Cortex of kidney (tissue), 1 donor: ENCODE measurements at places on chromosomes 2 and 18.

DNA sequence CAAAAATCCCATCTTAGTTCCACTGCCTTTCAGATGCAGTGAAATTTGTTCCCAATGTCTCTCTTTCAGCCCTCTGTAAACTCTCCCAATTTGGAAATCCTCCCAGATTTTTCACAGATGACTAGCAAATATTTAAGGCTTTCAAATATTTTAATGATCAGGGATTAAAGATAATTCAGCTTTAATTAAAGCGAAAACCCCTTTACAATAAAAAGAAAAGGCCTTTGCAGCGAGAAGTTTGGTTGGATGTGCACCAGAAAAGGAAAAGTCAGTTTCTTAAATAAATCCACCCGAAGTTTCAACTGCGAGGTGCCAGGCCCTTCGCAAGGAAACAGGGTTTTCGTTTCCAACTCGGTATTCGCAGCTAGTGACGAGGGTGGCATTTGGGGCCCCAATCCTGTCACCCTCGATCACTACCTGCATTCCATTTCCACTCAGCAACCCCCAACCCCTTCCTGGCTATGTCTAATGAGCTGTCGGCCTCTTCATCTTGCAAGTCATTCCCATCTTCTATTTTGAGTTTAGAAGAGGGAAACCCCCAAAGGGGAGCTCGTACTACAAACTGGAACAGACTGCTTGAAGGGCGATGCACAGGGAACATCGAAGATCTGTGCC lies 1.5 kb downstream of the RAX start:
- DNase-seq = no peak

- DNase-seq = no peak
Observed at GRCh38 chr2:163723881-163724280, 11.9 kb downstream of the FIGN start.

GRCh38 chr2:32755666-32756065 lies 127.8 kb downstream of the TTC27 start:
- DNase-seq = no peak

- DNase-seq = no peak
Observed at GRCh38 chr2:129623783-129624182, 355.7 kb upstream of the RAB6C start.

GRCh38 chr2:240688553-240688919 lies 3.1 kb upstream of the AQP12A start:
- no peak for DNase-seq
